ENCODE measurements at places on chromosomes 3 and 15.

- DNase-seq = no peak
Observed at GRCh38 chr3:131903988-131904415, 130.8 kb downstream of the CPNE4 start.

GRCh38 chr3:46648096-46648495 lies 35.8 kb downstream of the FAM240A start:
- DNase-seq = no peak

- no peak for DNase-seq
Observed at GRCh38 chr3:67593761-67594234, 60.6 kb downstream of the SUCLG2 start.

DNA sequence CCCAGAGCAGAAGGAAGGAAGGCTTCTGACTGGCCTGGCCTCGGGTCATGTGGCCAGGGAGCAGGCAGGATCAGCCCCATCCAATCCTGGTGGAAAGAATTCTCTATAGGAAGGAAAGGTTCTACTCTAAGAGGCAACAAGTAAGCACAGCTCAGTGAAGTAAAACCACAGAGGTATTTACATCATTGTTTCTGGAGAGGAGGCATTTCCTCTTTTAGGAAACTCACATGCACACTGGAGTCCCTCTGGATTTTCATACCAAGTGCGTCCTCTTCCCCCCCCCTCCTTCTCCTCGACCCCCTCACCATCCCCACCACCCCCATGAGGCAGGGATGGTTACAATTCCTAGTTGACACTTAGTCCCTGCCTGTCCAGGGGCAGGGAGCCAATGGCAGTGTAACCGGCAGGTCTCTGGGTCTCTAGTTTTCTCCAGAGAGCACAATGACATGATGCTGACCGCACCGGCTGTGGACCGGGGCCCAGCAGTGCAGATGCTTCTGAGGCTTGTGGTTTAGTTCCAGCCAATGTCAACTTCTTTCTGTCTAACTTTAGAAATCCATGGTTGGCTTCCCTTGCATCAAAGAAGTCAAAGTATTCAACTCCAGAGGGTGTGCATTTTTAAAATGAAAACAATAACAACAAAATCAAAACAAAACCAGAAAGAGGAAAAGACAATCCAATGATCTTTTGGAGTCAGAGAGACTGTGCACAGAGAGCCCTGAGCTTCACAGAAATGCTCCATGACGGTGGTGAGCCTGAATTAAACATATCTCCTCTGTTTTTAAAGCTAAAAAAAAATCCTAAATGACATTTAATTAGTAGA lies 230.3 kb upstream of the TLE3 start:
- DNase-seq = no peak

DNA sequence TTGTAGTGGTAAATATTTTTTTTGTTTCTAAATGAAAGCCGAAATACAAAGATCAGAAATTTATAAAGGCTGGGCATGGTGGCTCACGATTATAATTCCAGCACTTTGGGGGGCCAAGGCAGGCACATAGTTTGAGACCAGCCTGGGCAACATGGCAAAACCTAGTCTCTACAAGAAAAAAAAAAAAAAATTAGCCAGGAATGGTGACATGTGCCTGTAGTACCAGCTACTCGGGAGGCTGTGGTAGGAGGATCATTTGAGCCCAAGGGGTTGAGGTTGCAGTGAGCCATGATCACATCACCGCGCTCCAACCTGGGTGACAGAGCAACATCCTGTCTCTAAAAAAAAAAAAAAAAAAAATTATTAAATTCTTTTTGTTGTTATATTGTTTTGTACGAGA lies 6.9 kb downstream of the DENND4A start:
- no peak for DNase-seq

DNA sequence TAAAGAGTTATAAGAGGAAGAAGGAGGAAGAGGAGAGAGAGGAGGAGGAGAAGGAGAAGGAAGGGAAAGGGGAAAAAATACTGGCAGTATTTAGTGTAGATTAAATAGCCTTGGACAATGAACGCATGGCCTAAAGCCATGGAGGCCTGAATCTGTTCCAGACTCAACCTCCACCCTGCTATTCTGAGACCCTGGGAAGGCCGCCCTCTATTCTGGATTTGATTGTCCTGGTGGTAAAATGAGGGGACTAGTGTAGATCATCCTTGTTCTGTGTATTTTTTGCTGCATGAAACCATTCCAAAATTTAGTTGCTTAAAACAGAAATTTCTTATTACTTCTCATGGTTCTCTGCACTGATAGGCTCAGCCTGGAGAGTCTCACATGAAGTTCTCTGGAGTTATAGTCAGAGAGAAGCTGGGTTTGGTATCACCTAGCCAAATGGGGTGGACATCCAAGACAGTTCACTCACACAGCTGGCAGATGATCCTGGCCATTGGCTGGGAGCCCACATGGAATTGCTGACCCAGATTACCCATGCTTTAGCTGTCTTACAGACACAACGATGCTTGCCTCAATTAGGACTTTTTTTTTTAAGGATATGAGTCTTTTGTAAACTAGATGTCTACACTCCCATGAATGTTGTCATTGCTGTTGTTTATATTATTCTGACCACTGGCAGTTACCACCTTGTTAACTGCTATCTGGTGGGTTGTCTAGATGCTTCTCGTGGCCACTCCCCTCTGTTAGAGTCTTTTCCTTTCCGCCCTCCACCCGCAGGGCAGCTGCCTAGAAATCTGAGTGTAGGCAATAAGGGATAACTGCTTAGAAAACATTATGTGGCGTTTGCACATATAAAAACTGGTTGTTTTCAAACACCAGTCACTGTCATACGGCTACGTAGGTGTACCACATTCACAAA lies 149.9 kb downstream of the SST start:
- no peak for DNase-seq

DNA sequence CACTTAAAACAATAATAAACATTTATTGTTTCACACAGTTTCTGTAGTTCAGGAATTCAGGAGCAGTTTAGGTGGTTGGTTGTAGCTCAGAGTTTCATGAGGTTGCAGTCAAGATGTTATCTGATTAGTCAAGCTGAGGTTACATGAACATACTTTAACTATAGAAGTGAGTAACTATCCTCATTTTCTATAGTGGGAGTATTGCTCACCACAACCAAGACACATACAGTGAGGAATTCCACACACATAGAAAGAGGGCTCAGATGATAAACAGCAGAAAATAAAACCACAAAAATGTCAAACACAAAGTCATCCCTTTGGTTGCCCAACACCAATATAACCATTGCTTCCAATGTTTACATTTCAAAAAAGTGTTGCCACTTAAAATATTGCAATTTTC lies 13.6 kb downstream of the SCN11A start:
- no peak for DNase-seq

Data from stimulated activated CD4-positive, alpha-beta T cell treated with anti-CD3 and anti-CD28 coated beads, Interleukin-1b, Interleukin-23, amount 100 ng/mL, for 1 hour (primary cell).